NCI-H774 (cell line): ENCODE measurements at places on chromosomes 1 and 21.

DNA sequence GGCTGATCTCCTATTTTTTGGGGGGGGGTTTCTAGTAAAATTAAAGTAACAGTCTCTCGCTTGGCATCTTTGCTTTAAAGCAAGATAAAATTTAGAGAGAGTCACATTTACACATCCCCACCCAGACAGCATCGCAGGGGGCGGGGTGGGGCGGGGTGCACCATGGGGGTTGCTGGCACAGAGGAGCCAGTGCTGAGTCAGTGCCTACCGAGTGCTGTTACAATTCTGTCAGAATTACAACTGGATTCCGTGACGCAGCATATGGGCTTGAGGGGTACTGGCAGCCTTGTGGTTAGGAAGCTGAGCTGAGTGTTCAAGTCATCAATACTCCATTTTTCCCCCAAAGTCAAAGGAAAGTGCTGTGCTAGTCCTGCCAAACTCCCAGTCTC, 175.9 kb downstream of the PRDM16 start:
- DNase-seq: no peak

- no peak for DNase-seq
Measured at GRCh38 chr1:167465743-167466142, 52.6 kb downstream of the CD247 start.

- DNase-seq: no peak
Measured at GRCh38 chr1:24948079-24948827, 18.2 kb upstream of the RUNX3 start.

DNA sequence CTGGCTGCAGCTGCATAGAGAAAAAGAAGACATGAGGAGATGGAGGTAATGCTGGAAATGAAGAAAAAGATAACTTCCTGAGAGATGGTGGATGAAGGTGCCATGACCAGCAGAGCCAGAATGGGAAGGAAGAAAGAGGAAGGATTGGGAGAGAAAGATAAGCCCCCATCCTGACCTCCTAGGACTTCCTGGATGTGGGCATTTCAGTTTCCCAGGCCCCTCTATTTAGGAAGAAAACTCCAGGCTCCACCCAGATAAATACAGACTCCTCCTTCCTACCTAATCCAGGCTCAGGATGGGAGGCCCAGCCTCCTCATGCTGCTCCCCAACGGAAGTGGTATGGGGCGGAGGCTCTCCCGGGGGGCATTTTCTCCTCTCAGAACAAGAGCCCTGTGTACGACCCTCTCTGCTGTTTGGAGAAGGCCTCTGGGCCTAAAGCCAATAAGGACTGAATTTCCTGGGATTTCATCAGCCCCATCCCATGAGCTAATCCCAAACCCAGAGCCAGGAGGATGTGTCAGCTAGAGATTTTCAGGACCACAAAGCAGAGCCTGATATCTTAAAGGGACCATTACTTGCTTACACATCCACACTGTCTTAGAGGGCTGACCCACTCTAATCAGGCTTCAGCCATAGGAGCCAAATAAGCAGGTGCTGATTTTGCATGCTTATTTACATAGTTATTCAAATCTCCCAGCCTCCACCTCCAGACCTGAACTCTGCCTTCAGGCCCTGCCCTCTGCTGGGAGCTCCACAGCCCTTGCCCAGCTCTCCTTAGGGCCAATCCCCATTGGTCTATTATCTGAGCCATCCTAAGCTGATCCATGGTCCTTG, 5.1 kb upstream of the ARHGEF2 start:
- peak; percentile 65 for DNase-seq

DNA sequence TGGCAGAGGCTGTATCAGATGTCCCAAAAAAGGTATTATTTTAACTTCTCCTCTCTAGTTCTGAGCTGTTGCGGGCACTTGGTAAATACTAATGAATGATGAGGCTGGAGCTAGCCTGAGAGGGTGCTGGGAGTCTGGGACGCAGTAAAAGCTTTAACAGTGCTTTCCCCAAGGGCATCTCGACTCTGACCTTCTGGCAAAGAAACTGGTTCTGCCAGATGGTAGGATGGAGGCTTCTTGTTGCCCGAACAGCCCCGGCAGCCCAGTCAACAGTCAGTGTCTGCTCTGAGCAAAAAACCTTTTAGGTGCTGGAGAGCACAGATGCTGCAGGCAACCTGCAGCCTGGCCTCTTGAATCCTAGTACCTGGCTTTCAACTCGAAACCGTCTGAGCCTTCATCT, 2.5 kb upstream of the PNRC2 start:
- no peak for DNase-seq

GRCh38 chr1:182823220-182823619, 15.9 kb upstream of the DHX9 start:
- no peak for DNase-seq

GRCh38 chr1:117608115-117608615, 2.3 kb downstream of the TENT5C start:
- DNase-seq: no peak

DNA sequence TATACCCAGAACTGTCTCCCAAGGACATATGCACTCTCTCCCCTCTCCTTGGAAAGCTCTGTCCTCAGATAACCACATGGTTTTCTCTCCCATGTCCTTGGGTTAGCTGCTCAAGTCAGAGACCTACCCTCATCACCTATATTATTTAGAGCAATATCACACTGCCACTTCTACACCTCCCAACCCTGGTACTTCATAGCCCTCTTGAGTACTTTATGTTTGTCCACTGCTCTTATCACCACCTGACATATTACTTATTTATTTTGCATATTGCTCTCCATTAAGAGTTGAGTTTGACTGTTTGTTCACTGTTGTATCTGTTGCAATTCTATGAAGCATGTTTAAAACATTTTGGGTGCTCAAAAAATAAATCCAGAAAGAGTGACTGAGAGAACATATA, 126.3 kb upstream of the ATP1B1 start:
- no peak for DNase-seq

- DNase-seq: no peak
Measured at GRCh38 chr1:13728091-13728715, 28.2 kb downstream of the PRDM2 start.

DNA sequence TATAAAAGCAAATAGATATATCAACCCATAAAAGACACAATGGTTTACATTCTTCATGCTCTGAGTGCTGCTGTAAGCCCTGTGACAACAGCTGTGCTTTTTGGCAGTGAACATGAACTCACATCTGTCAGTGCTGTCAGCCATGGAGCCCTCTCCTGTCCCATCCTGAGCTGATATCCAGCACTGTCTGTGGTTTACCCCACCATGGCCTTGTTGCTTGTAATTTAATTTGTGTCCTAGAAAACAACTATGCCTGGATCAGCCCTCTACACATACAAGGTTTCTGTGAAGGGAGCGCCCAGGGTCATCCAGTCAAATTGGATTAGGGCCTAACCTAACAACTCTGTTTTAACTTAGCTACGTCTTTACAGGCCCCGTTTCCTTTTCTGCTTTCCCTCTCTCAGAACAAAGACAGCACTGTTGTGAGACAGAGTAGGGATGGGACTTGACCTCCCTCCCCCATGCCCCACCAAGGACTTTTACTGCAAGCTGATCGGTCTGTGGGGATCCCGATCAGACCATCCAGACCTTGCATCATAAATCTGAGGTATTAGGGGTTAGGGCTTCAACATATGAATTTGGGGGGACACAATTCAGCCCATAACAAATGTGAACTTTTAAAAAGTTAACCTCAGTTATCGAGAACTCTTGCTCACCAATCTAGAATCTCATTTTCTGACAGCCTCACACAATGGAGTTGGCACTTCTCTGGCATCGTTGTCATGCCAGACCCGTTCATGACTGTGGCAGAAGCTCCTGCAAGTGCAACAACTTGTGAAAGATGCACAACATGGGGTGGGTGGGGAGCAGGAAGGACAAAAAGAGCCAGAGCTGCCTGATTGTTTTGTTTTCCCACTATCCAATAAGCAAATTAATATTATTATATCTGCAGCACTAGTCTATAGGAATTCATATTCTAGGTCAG, 16.4 kb upstream of the SLC44A3 start:
- no peak for DNase-seq

DNA sequence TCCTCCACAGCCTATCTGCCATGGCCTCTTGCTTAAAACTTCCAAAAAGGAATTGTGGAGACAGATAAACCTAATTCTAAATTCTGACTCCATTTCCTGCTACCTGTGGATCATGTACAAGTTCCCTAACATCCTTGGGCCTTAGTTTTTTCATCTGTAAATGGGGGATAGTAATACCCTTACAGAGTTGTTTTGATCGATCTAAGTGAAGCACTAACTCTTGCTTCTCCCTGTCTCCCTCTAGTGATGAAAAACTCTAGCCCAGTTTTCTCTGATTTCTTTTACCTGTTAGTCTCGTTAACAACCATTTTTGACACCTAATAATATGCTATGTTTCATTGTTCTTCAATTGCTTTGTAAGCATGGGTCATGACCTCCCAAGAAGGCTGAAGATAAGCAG, 65.9 kb downstream of the TM2D1 start:
- no peak for DNase-seq

- DNase-seq: no peak
Measured at GRCh38 chr1:30450148-30450817, 273.1 kb downstream of the MATN1 start.

GRCh38 chr1:156128654-156129597, 14.4 kb downstream of the LMNA start:
- DNase-seq: no peak

DNA sequence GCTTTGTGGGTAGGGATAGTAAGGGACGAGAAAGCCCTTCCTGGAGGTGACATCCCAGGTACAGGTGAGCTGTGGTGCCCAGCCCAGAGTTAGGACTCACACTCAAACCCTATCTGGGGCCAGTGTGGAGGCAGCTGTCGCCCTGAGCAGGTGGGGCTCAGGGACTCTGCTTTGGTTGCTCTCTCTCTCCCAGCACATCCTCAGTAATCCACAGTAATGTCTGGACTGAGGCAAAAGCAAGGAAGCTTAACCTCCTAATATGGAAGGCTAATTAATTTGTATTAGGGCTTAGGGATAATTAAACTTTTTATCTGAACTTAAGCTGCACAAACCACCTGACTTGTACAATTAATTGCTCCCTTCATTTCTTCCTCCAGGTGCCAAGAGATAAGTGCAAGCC, 38.2 kb downstream of the DDX20 start:
- DNase-seq: no peak

DNA sequence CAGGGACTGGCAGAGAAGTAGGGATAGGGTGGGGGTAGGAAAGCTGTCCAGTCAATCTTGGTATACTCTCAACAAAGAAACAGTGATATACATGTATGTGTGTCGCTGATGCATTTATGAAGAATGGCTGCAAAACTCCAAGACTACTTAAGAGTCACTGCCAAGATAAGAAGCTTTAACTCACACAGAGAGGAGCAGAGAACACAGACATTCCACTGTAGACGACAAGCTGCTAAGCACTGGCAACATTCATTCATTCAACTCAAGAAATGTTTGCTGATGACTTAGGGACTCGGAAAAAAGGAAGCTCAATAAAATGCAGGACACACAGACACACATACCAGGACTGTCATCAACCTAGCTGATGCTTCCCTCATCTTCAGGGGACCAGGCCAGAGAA, 5.5 kb downstream of the CTNNBIP1 start:
- DNase-seq: no peak

DNA sequence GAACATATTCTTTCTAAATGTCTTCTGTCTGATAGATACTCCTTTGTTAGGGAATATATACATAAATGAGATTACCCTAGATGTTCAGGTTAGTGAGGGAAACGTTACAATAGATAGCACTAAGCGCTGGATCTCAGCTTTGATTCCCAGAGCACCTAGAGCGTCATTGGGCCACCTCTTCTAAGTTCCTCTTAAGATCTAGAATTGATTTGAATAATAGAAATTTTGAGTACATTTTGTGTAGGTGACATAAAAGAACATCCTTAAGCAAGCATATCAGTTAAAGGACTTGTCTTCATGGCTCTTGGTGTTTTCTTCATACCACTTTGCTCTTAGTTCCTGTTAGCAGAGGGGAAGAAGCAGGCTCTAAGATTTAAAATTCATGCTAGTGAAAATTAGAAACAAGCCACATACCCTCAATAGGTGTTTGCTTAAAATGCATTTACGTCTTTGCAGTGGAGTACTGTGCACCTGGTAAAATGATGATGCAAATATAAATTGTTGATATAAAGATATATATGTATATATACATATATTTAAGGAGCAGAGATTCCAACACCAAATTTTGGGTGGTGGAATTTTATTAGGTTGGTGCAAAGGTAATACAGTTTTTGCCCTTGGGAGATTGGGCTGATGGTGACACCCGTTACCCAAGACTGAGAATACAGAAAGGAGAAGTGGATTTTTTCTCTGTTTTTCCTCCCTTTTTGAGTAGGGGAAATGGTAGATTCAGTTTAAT, 47.1 kb downstream of the DYRK1A start:
- no peak for DNase-seq

DNA sequence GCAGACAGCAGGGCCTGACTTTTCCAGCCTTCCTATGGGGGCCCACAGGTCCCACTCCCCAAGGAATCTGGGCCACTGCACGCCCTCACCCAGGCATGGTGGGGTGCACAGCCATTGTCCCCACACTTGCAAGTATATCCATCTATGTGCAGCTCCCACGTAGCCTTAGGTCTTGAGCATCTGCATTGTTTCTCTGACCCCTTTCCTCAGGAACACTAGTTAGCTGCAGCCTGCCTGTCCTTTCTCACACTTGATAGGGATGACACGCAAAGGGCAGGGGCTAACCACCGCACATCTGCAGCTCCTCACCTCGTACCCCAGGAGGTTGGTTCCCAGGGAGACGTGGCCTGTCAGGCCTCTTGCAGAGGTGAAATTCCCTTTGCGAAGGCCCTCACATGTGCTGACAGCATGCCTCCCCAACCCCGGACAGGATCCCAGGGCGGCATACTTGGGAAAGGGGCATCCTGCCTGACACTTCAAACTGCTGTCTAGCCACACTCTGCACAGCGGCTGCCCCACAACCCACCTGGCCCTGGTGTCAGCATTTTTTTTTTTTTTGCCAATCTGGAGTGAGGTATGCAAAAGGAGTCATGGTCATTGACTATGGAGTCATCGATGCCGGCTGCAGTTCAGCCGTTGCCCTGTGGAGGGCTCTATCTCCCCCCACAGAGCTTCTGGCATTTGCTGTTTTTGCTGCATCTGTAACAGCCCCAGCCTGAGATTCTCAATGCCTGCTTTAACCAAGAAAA, 5.0 kb downstream of the JMJD4 start:
- no peak for DNase-seq

DNA sequence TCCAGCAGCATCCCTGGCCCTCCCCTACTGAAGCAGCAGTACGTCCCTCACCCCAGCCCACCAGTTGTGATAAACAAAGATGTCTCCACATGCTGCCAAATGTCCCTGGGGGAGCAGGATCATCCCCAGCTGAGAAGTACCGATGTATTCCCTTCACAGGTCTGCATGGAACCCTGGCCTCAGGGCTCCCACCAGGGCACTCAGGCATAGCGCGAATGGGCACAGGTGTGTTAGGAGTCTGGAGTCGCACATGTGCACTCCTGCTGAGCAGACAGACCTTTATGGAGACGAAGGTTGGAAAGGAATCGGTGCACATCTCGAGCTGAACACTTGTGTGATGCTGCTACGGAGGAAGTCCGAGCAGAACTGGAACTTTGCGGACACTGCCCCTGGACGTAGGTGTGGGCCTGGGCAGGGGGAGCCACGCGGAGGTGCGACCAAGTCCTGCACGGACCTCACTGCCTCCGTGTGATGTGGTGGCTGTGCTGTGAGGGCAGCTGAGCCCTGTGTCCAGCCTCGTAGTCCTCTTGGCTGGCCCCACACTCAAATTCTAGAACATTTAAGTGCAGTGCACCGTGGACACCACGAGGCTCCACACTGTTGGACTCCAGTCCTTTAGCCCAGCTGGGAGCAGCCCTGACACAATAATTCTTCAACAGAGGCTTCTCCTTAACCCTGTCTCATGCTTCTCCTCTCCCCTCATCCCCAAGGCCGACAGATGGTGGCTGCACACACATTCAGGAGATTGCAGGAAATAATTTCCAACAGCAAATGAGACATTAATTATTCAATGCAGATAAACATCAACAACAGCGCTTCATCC, 43.4 kb downstream of the RSPH1 start:
- DNase-seq: no peak

GRCh38 chr1:241979926-241980325, 19.0 kb downstream of the MAP1LC3C start:
- DNase-seq: no peak
